ENCODE measurements at places on chromosomes 6 and 20.

GRCh38 chr6:106692819-106693208 lies 63.4 kb downstream of the QRSL1 start:
- DNase-seq, result no peak

GRCh38 chr20:26216025-26216424 lies 519.4 kb upstream of the ZNF337 start:
- DNase-seq, result peak; percentile 25

DNA sequence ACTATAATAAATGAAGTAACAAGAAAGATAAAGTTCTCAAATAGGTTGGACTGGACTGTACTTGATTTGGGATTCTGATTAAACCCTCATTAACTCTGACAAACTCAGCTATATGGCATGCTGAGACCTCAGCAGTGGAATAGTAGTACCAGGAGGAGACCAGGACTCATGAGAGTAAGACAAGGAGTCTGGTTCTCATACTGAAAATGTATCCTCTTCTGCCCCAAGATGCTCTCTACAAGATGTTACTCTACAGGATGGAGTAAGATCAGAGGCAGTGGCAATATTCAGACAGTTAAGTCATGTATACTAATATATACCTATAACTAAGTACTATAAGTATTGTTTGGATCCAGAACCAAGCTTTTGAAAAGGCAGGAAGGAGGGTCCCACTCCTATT lies 31.9 kb upstream of the SYNCRIP start:
- no peak for DNase-seq

DNA sequence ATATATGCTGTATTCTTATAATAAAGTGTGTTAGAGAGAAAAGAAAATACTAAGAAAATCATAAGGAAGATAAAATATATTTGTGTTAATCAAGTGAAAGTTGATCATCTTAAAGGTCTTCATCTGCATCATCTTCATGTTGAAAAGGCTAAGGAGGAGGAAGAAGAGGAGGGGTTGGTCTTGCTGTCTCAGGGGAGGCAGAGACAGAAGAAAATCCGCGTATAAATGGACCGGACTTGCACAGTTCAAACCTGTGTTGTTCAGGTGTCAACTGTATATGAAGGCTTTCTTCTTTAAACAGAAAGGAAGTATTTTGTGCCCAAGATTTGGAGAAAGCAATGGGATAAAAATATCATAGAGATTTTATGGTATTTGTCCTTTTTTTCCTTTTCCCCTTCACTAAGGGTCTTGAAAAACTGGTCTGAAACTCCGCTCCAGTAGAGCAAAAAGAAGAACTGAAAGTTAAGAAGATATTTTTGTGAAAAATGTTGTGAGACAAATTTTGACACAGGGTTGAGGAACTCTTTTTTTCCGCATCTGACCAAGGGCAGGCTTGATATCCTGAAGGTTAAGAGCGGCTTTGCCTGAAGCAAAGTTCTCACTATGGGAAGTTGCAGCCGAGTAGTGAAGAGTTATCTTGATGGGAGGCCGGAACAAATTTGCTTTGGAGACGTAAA lies 350.7 kb downstream of the LAMA2 start:
- DNase-seq, result no peak

DNA sequence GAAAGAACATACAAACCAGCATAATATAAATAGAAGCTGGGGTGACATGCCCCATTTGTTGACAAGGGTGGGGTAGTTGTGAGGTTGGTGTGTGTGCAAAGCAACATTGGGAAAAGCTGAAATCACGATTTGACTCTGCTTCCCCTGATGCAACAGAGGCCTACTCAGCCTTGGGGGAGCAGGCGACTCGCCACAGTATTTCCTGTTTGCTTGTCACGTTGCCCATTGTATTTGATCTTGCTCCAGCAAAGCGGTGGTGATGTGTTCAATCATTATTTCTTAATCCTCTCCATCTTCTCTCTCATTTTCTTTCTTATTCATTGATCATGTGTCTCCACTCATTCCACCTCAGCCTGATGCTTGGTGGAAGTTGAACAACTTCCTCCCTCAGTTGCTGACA lies 165.8 kb upstream of the CITED2 start:
- DNase-seq, result peak; percentile 73

GRCh38 chr6:38209371-38210260 lies 390.1 kb downstream of the ZFAND3 start:
- DNase-seq, result peak; percentile 4

GRCh38 chr20:10467681-10468339 lies 32.7 kb downstream of the SLX4IP start:
- peak; percentile 36 for DNase-seq

DNA sequence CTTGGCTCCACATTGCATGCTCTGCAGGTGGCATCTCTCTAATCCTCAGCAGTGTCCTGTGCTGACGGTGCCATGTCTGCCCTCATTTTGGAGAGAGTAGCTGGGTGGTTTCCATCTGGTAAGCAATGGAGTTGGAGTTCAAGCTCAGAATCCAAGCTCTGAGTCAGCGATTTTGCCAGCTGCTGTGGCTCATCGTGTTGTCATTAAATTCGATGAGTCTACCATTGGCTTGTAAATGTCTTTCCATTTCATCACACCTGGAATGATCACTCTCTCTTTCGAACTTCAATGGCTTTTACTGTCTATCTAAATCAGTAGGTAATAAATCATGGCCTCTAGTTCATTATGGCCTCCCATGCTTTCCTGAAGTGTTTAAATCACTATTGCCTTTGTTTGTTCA lies 378.5 kb upstream of the TSHZ2 start:
- DNase-seq, result no peak

DNA sequence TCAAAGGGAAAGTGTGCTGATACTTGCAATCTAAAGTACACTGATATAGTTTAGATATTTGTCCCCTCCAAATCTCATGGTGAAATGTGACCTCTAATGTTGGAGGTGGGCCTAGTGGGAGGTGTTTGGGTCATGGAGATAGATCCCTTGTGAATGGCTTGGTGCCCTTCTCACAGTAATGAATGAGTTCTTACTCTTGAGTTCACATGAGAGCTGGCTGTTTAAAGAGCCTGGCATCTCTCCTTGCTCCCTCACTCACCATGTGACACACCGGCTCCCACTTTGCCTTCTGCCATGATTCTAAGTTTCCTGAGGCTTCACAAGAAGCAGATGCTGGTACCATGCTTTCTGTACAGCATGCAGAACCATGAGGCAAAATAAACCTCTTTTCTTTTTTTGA lies 78.1 kb downstream of the REPS1 start:
- no peak for DNase-seq

DNA sequence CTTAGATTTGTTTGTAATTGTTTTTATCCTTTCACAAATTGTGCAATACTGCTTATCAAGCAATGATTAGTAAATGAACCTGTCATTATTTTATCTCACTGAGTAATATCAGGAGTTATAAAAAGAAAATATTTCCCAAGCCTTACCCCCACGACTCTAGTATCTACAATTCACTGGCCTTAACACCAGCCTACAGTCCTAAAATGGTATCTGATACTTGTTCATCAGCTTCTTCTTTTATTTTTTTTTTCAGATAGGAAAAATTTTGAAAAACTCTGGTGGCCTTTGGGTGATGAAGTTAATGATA lies 160.8 kb upstream of the FOXA2 start:
- no peak for DNase-seq

- DNase-seq, result no peak
Observed at GRCh38 chr6:14058029-14058695, 59.4 kb upstream of the CD83 start.

DNA sequence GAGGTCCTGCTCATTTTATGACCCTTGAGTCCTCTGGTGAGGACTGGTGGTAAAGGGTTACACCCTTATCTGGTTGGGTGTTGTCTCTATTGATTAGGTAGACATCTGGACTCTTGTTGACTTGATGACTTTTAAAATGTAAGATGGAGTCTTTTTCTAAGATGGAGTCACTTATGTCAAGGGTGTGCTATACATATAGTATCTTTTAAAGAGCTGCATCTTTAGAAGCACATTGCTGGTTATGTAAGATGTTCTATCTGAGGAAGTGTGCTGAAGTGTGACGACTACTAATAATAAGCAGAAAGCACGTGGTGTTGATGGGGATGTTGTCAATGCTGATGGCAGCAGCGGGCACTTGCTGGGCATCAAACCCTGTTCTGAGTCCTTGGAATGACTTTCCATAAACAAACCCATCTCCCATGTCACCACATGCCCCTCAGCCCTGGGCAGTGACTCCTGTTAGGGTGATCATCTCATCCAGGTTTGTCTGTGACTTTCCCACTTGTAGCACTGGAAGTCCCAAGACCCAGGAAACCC lies 229.6 kb downstream of the EYA2 start:
- DNase-seq, result no peak

- peak; percentile 27 for DNase-seq
Observed at GRCh38 chr20:44598423-44599305, 16.3 kb downstream of the PKIG start.

DNA sequence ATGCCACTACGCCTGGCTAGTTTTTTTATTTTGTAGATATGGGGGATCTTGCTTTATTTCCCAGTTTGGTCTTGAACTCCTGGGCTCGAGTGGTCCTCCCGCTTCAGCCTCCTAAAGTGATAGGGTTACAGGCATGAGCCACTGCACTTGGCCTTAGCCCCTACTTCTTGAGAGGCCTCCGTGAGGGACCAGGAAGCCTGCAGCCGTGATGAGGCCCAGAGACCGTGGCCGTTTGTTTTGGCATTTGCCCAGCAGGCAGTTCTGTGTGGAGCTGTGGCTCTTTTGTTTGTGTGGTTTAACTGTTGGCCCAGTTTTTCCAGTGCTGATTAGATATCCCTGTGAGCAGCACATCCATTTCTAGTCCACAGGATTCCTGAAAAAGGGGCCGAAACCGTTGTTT lies 39.8 kb downstream of the SRSF3 start:
- peak; percentile 97 for DNase-seq

- DNase-seq, result no peak
Observed at GRCh38 chr20:2880650-2881049, 7.4 kb downstream of the PTPRA start.
